A549 treated with GW870086 at 1 μM for 4 hours (cell line): ENCODE measurements at places on chromosomes 3 and 15. TPM values are rescaled to one million over a fixed set of nuclear protein-coding genes. Genes with fewer than 3 reads are reported as not detected.

The DLL4 gene
- total RNA-seq = 1.1 to 2.0 TPM (median 1.2 TPM) in 5 replicates

The DISP2 gene
- total RNA-seq = 0.58 to 2.5 TPM (median 1.6 TPM) in 5 replicates

The ZPLD1 gene
- total RNA-seq = not detected in 5 replicates

The SHQ1 gene
- total RNA-seq = 17.1 to 19.1 TPM (median 17.6 TPM) in 5 replicates

The SLC12A1 gene
- total RNA-seq = not detected in 5 replicates

The THRB gene
- 1.1 to 1.4 TPM (median 1.3 TPM) in 5 replicates for total RNA-seq

The TBC1D5 gene
- 9.5 to 15.1 TPM (median 14.3 TPM) in 5 replicates for total RNA-seq

The FILIP1L gene
- total RNA-seq = 0.08 to 0.87 TPM (median 0.17 TPM) in 5 replicates

The PTX3 gene
- 0.74 to 1.2 TPM (median 0.85 TPM) in 5 replicates for total RNA-seq

The NANOGP8 gene
- not detected in 5 replicates for total RNA-seq

The GREM1 gene
- total RNA-seq = 4.7 to 8.9 TPM (median 6.2 TPM) in 5 replicates

The CHRM5 gene
- 0.06 TPM in 1 of 5 replicates, not detected in the others for total RNA-seq

The ANKRD34C gene
- total RNA-seq = not detected in 5 replicates

The COL7A1 gene
- 138 to 185 TPM (median 169 TPM) in 5 replicates for total RNA-seq

The SMCO1 gene
- total RNA-seq = not detected in 5 replicates

The UNC13C gene
- not detected in 5 replicates for total RNA-seq

The DCP1A gene
- 5.5 to 7.7 TPM (median 7.1 TPM) in 5 replicates for total RNA-seq

The GCSAM gene
- total RNA-seq = not detected in 5 replicates

The ALAS1 gene
- total RNA-seq = 46.5 to 53.1 TPM (median 49.8 TPM) in 5 replicates

The LDHAL6B gene
- not detected in 5 replicates for total RNA-seq

The PFN2 gene
- total RNA-seq = 137 to 162 TPM (median 156 TPM) in 5 replicates

The KBTBD8 gene
- total RNA-seq = 0.40 to 0.91 TPM (median 0.56 TPM) in 5 replicates

The UBA7 gene
- total RNA-seq = 0.32 to 1.0 TPM (median 0.60 TPM) in 5 replicates

The ATOSA gene
- total RNA-seq = 7.8 to 11.1 TPM (median 10.1 TPM) in 5 replicates

The IMPG2 gene
- total RNA-seq = not detected in 5 replicates

The RASL12 gene
- 0.08 to 0.13 TPM (median 0.10 TPM) in 5 replicates for total RNA-seq

The PTH1R gene
- total RNA-seq = 0.59 to 1.1 TPM (median 0.94 TPM) in 5 replicates

The PIERCE2 gene
- 2.5 to 4.0 TPM (median 3.6 TPM) in 5 replicates for total RNA-seq

The NPAP1 gene
- not detected in 5 replicates for total RNA-seq

The SNTN gene
- total RNA-seq = not detected in 5 replicates

The QRICH1 gene
- 32.8 to 39.1 TPM (median 38.5 TPM) in 5 replicates for total RNA-seq
